ENCODE measurements at places on chromosomes 6 and 20.

- no peak for DNase-seq
These were observed 217.1 kb downstream of the SLC24A3 start for GRCh38 chr20:19429538-19429937.

- DNase-seq = no peak
These were observed 148.5 kb downstream of the EDN3 start for GRCh38 chr20:59448851-59449444.

DNA sequence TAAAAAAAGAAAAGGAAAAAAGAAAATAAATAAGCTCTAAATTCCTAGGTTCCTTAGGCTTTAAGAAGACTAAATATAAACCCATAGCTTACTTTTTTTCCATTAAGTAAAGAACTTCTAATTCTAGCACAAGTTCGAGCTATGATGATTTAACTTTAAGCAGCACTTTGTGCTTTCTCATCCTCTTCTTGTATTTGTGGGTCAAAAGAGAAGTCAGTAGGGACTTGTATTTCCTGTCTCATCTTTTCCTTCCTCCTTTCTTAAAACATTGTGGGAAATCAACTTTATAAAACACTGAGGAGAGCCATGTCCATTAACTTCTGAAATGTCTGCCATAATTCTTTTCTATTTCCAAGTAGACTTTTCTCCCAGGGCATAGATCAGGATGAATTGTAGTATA, 637.7 kb upstream of the CITED2 start:
- DNase-seq = no peak

DNA sequence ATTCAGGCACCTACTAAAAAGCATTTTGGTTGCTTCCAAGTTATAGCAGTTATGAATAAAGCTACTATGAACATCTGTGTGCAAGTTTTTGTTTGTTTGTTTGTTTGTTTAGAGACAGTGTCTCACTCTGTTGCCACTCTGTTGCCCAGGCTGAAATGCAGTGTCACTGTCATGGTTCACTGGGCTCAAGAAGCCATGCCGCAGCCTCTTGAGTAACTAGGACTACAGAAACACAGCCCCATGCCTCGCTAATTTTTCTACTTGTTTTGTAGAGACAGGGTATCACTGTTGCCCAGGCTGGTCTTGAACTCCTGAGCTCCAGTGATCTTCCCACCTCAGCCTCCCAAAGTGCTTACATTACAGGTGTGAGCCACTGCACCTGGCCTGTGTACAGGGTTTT, 795.9 kb downstream of the EPHA7 start:
- no peak for DNase-seq

GRCh38 chr6:123616942-123617341, 19.8 kb downstream of the TRDN start:
- no peak for DNase-seq
